ENCODE measurements at places on chromosomes 2 and 18.

GRCh38 chr2:196177124-196177523 is 5.7 kb upstream of the STK17B start:
- DNase-seq = no peak

- no peak for DNase-seq
Measured at GRCh38 chr18:45317948-45318640, 297.2 kb upstream of the SLC14A2 start.

DNA sequence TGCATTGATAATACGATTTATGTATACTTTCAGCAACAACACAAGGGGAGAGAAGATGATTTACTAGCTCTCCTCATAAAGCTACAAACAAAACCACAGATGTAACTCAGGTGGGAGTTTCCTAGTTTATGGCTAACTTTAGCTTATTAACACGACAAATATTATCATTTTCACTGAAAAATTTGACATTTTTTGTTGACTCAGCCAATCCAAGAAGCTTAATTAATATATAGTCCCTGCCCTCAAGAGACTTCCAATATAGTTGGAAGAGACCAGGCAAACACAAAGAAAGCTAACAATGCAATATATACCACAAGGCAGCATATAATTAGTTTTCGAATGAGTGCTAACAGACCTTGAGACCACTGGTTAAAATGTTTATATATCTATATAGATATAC is 775 bp downstream of the WDR12 start:
- no peak for DNase-seq

- no peak for DNase-seq
Measured at GRCh38 chr2:63364866-63365265, 223.4 kb downstream of the WDPCP start.

DNA sequence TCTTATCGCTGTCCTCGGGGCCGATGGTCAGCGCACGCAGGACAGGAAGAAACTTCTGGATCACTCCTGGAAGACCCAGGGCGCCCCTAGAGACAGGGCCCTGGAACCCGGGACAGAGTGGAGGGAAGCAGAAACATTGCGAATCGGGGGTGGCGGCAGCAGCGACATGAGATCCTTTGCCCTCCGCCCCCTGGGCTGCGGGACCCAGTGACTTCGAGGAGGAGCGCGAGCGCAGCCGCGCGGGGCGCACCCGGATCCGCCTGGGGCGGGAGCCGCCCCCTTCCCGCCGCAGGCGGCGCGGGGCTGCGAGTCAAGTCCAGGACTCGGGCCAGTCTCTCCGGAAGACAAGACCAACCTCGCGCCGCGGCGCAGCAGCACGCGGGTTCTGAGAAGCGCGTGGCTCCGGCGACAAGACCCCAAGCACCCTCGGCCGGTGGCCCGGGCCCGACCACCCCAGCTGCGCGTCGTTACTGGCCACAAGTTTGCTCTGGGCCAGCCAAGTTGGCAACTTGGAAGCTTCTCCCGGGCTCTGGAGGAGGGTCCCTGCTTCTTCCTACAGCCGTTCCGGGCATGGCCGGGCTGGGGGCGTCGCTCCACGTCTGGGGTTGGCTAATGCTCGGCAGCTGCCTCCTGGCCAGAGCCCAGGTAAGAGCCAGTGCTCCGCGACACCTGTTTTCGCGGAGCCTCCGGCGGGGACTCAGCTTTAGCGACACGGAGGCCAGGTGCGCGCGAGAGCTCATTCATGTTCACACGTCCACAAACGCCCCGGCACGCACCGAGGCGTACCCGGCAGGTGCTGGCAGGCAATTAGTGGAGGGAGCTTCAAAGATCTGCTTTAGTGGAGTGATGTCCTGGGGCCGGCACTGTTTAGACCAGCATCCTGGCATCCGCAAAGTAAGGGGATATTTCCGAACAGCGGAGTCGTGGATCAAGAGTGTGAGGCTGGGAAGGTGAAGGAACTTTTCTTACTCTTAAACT is at the start of gene PTH2R:
PTH2R (plus strand) TSS at position 319 of the 978 bp plus-strand sequence; CDS start at position 571, 252 bp downstream.
- no peak for DNase-seq

GRCh38 chr18:29651122-29651680 is 1391.3 kb downstream of the DSC3 start:
- peak; percentile 28 for DNase-seq

- DNase-seq = no peak
Measured at GRCh38 chr2:20107352-20107751, 55.9 kb upstream of the LAPTM4A start.

DNA sequence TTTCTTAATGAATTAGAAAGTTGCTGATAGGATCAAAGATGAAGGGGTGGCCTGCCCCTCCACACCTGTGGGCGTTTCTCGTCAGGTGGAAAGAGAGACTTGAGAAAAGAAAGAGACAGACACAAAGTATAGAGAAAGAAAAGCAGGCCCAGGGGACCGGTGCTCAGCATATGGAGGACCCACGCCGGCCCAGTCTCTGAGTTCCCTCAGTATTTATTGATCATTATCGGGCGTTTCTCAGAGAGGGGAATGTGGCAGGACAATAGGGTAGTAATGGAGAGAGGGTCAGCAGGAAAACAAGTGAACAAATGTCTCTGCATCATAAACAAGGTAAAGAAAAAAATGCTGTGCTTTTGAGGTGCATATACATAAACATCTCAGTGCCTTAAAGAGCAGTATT is 144.3 kb downstream of the CCDC102B start:
- DNase-seq = no peak

- no peak for DNase-seq
Measured at GRCh38 chr2:95023222-95023597, 2.3 kb upstream of the MAL start.

DNA sequence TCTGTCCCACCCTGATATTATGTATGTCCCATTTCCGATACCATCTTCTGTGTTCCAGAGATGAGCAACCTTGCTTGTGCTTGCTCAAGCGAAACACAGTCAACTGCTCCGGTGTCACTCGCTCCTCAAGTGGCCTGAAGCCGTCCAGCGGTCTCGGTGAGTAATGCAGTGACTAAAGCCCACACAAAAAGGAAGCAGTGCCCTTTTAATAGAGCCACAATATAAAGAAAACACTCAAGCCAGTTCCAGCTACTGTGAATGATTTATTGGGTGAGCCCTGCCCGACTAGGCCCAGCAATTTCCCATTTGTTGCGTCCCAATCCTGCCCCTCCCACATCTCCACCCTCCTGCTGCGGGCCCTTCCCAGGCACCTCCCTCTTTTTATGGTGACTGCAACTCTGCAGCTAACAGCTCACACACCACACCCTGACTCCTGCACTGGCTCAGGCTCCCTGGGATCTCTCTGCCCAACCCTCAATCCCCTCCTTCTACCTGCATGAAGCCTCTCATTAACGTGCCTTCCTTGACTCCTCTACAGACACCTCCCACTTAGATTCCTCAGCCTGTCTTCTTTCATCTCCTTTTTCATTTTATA is 44.2 kb upstream of the DSC1 start:
- DNase-seq = peak; percentile 26

- DNase-seq = no peak
Measured at GRCh38 chr18:48004577-48004976, 74.1 kb upstream of the SMAD2 start.

DNA sequence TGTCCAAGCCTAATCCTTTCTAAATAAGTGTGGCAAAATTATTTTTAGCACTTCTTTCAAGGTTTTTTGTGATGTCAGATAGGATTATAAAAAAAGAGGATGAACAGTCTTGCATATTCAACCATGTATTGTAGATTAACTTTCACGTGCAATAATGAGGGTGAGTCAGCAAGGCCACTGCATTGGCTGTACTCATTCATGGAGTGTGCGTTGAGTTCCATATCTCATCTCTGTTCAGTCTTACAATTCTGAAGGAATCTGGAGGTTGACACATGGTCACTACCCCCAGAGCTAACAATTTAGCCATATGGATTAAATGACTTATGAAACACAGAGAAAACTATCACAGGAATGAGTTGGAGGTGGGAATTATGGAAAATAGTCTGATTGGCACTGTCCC is 810.5 kb downstream of the SLC4A3 start:
- no peak for DNase-seq

- no peak for DNase-seq
Measured at GRCh38 chr2:50863218-50863617, 168.7 kb downstream of the NRXN1 start.

- DNase-seq = no peak
Measured at GRCh38 chr2:191703079-191703725, 25.3 kb downstream of the NABP1 start.

DNA sequence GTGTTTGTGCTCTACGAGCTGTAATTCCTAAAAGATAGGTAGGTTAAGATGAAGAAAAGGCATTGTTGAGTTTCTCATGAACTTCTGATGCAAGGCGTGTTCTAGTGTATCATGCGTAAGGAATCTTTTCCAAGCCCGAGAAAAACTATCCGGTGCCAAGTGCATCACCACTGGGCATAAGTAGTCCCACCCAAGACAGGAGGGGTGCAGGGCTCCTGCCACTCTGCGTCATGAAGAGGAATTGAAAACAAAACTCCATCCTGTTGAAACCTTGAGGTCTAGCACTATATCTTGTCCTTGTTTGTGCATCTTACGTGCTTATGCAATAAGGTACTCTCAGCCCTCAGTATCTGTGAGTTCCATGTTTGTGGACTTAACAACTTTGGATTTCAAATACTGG is 45.7 kb downstream of the RAB31 start:
- no peak for DNase-seq

GRCh38 chr2:118989481-118989880 is 47.5 kb downstream of the MARCO start:
- DNase-seq = no peak

DNA sequence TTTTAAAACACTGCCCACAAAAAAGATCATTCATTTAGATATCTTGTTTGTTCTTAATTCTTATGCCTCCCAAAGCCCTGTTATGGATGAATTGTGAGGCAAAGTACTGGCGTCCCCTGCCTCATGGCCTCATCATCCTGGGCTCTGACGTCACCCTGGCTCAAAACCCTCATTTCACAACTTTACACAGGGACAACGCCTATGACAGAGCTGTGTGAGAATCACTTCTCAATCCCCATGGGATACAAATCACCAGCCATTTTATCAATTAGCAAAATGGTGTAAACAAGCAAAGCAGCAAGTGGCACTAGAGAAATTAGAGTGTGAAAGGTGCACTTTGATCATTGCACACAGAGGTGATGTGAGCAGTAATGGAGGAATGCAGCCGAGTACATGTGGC is 16.6 kb downstream of the FHOD3 start:
- no peak for DNase-seq

DNA sequence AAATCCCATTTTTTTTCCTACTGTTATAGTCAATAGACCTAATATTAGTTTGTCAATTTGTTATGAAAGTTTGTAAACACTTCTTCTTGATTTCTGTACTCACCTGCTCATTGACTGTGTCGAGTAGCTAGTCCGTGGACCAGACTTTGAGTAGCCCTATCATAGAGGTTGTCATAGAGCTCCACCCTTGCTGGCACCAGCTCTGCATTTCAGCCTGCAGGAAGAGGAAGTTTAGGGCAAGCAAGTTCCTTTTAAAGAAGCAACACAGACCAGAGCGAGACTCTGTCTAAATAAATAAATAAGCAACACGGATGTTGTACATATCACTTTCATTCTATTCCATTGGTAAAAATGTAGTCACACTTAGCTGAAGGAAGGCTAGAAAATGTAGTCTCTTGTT is 74.0 kb downstream of the MCFD2 start:
- no peak for DNase-seq

- no peak for DNase-seq
Measured at GRCh38 chr2:172751564-172751963, 15.9 kb downstream of the RAPGEF4 start.

DNA sequence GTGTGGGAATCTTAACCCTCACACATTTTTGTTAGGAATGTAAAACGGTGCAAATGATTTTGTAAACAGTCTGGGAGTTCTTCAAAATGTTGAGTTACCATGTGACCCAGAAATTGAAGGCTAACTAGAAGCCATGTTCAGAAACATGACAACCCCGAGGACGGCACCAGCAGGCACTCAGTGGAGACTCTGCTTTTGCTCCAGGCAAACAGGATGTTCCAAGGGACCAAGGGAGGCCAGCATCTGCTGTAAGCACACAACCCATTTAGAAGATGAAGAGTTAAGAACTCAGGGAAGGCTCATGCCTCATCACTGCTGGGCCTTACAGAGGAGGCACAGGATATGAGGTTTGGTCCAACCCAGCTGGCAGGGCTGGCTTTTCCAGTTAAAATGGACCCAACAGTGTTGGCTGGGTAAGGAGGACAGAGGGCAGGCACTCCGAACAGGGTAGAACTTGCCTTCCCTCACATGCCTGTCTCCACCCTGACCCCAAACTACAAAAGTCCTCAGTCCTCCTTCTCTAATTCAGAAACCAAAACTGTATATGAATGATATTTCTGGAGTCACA is 23.6 kb downstream of the PARD6G start:
- DNase-seq = no peak

GRCh38 chr2:118929059-118929458 is 12.9 kb upstream of the MARCO start:
- DNase-seq = no peak

DNA sequence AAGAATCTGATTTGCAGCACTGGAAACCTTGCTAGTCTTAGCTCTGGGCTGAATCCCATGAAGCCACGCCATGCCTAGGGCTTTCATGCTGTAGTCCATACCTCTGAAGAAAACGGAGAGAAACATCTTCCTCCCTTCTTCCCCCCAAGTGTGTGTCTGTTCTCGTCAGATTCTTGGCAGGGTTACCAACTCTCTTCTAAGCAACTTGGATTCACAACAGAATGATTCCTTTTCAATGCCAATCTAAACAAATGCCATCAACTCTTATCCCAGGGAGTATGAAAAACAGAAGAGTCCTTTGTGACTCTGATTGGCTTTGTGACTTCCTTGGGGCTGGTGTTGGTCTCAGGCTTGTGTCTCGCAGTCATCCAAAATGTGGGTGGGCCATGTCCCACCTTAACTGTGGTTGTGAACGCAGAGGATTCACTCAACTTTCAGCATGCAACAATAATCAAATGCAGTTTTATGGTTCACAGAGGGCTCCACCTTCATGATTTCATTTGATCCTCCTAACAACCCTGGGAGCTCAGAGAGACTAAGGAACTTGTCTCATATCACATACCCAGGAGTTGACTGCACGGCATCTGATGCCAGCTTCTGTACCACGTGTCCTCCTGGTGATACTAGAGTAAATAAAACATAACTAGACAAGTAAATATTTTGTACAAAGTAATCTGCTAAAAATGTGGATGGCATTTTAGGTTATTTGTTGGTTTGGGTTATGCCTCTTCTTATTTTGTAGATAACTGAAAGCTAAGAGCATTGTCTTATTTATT is 186.0 kb upstream of the TNP1 start:
- no peak for DNase-seq

DNA sequence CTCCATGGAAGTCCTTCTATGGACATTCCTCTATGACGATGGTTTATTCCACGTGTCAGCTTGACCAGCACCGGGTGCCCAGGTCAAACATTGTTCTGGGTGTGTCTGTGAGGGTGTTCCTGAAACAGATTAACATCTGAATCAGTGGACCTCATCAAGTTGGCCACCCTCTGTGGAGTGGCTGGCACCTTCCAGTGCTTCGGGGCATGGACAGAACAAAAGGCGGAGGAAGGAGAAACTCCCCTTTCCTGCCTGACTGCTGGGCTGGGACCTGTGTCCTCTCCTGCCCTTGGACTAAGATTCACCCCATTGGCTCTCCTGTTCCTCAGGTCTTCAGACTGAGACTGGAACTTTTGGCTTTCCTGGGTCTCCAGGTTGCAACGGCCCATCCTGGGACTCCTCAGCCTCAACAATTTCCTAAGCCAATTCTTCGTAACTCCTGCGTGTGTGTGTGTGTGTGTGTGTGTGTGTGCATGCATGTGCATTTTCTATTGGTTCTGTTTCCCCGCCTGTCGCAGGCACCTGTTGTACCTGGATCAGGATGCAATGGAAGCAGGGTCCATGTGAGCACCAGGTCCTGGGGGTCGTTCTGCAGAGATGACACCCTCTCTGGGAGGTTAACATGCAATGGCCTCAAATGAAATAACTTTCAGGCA is 357.2 kb upstream of the SALL3 start:
- DNase-seq = no peak

GRCh38 chr2:129906861-129907235 is 72.6 kb upstream of the RAB6C start:
- no peak for DNase-seq

Data from HS-5 (cell line).